ENCODE measurements at places on chromosomes 7 and 10. TPM values are rescaled to one million over a fixed set of nuclear protein-coding genes. Genes with fewer than 3 reads are reported as not detected.

The LMOD2 gene
- total RNA-seq, result not detected

The SH2D4B gene
- not detected for total RNA-seq

The CYP3A4 gene
- not detected for total RNA-seq

The FKBP9 gene
- 318 TPM for total RNA-seq

The EBLN1 gene
- not detected for total RNA-seq

The PGAM1 gene
- total RNA-seq, result 224 TPM

The ZP3 gene
- 0.99 TPM for total RNA-seq

The RPEL1 gene
- not detected for total RNA-seq

The GNAT3 gene
- total RNA-seq, result not detected

The PWWP2B gene
- total RNA-seq, result 7.7 TPM

The TMEM130 gene
- 0.25 TPM for total RNA-seq

The GPC2 gene
- 0.99 TPM for total RNA-seq

The PPP2R2D gene
- total RNA-seq, result 36.2 TPM

The ACTR3C gene
- not detected for total RNA-seq

The TMEM196 gene
- not detected for total RNA-seq

The CALML5 gene
- total RNA-seq, result not detected

The OR6B1 gene
- total RNA-seq, result not detected

The CDNF gene
- 2.1 TPM for total RNA-seq
